ENCODE measurements at places on chromosomes 3 and 15. TPM values are rescaled to one million over a fixed set of nuclear protein-coding genes. Genes with fewer than 3 reads are reported as not detected.

GRCh38 chr3:140823106-140823505 is 118.5 kb upstream of the SLC25A36 start:
- no peak for DNase-seq

- no peak for DNase-seq
Measured at GRCh38 chr15:92724144-92724543, 68.6 kb upstream of the FAM174B start.

GRCh38 chr3:195227871-195228270 is 43.1 kb downstream of the XXYLT1 start:
- DNase-seq: no peak

GRCh38 chr3:168061332-168061996 is 34.3 kb downstream of the GOLIM4 start:
- DNase-seq: no peak

DNA sequence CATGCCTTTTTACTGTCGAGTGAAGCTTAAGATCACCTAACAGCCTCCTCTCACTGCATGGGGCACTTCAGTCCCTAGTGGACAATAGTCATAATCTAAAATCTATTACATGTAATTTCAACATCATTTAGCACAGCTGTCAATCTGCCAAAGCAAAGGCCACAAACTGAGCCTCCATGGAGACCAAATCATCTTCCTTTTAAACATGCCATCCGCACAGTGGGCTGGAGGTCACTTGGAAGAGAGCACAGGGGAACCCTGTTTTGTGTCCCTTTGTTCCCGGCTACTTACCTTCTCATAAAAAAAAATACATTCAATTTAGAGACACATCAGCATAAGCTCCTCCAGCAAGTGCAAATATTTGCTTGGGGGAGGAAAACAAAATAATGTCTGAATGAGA is 167.3 kb downstream of the SQOR start:
- DNase-seq: no peak

GRCh38 chr15:88231909-88232644 is 24.5 kb downstream of the NTRK3 start:
- no peak for DNase-seq

- peak; percentile 79 for DNase-seq
Measured at GRCh38 chr3:152471814-152472671, 203.3 kb downstream of the MBNL1 start.

GRCh38 chr3:141326123-141326522 is 42.2 kb upstream of the ZBTB38 start:
- DNase-seq: no peak

DNA sequence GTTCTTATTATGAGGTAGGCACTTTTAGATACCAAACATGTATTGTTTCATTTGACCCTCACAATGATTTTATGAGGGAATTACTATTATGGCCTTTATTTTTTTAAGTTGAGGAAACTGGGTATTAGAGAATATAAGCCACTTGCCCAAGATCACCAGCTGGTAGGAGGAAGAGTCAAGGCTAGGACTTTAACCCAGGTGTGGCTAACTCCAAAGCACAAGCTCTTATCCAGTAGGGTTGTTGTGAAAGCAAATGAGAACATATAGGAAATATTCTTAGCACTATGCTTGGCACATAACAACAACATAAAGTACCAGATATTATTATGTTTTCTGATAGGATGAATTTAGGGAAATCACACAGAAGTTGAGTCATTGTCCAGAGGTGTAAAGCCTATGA is 7.9 kb downstream of the BTLA start:
- no peak for DNase-seq

DNA sequence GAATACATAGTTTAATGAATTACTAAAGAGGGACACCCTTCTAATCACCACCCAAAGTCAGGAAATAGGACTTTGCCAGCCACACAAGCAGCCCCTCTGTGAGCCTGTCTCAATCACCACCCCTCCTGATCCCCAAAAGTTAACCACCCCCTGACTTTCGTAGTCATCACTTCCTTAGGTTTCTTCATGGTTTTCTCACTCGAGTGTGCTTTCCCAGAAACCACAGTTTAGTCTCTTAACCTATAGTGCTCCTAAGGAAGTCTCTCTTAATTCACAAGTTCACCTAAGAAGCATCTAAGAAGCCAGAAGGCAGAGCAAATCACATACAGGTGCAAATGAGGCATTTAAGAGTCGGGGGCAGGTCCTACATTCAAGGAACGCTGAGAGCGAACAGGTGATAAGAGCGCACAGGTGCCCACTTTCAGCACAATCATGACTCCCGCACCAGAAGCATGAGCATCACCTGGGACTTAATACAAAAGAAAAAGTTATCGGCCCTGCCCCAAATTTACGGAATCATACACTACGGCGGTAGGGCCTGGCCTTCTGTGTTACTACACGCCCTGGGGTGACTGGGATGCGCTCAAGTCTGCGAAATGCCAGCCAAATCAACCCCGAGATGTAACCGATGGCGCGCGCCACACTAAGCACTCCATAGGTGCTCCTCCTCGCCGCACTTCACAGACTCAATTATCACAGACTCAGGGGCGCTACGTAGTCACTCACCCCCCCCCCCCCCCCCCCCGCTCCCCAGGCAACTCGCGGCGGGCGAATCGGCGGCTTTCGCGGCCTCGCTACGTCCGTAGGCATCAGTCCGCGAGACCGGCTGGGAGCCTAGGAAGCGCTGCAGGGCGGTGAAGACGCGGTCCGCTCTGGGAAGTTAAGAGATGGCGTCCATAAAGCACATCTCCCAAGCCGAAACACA is 815 bp downstream of the ULK4 start:
- peak; percentile 79 for DNase-seq

DNA sequence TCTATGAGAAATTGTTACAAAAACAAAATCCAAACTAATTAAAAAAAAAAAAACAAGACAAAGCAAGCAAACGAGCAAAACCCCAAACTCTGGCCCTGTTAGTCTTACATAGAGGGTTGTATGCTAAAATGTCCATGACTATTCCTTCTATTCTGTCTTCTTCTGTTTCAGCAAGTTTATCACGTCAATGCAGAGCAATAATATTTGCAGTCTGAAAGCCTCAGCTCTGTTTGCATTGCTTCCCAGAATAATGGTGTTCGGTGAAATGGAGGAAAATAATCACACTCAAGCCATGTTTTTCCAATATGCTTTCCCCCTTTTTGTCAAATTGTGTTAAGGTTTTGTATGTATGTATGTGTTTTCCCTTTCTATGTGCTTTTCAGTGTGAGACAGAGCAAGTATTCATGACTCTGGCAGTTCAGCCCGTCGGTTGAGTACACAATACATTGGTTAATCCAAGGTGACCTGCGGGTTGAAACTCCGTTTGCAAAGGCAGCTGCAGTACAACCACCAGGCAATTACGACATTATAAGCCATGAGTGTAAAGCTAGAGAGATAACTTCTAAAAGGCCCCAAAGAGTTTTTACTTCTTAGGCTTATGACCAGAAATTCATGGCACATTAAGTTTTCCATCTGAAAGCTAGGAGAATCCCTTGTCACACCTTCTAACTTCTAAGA is 34.9 kb upstream of the MAGI1 start:
- DNase-seq: no peak

DNA sequence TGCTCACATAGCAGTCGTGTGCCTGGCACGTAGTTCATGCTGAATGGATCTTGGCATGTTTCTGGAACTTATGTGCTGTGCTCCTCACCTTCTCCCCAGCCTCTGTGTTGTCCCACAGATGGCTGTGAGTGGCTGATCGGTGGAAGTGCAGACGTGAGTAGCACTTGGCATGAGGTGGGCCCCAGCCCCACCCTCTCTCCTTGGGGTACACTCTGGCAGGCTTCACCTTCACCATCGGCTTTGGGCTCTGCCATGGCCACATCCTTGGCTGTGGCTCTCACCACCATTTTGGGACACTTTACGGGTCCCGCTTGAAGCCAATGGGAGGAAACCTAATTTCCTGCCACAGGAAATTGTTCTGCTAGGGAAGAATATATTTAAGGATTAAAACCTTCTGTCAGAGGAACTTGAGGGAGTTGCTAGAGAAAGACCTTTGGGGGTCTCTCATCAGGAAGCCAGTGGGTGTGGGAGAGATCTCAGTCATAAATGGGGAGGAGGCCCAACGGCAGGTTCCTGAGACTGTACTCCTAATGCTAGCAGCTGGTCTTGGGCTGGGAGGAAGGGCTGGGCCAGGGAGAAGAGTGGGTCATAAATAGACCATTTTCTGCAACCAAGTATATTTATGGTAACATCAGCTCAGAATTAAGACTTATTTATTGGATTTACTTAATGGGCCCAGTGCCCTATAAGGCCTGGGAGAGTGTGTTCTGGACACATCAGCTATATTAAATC is 92.3 kb downstream of the SMAD3 start:
- DNase-seq: no peak

GRCh38 chr15:40094156-40094555 is 14.5 kb downstream of the BMF start:
- DNase-seq: no peak

DNA sequence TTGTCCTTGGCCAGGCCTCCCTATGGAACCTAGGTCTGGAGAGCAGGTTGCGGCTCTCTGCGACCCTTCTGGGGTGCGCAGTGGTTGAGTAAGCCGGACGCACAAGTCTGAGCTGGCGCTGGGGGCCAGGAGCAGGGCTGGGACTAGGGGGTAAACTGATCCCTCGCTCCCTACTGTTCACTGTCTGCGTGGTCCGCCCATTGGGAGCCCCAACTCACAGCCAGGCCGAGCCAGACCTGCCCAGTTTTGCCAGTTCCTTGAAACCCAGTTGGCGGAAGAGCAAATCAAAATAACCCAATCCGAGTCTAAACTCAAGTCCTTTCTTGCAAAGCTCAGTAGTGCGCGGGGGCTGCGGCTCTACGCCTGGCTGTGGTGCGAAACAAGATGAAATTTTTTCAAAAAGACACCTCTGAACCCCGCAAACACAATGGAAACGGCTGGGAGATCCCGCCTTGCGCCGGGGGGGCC is 17.5 kb downstream of the RGMA start:
- no peak for DNase-seq

- no peak for DNase-seq
Measured at GRCh38 chr3:159185443-159186050, 383.7 kb downstream of the MFSD1 start.

- DNase-seq: no peak
Measured at GRCh38 chr3:122563717-122564025, 429 bp downstream of the PARP9 start.

- no peak for DNase-seq
Measured at GRCh38 chr3:20842594-20843436, 656.8 kb upstream of the SGO1 start.

GRCh38 chr3:112448939-112449338 is 50.3 kb downstream of the BTLA start:
- no peak for DNase-seq

DNA sequence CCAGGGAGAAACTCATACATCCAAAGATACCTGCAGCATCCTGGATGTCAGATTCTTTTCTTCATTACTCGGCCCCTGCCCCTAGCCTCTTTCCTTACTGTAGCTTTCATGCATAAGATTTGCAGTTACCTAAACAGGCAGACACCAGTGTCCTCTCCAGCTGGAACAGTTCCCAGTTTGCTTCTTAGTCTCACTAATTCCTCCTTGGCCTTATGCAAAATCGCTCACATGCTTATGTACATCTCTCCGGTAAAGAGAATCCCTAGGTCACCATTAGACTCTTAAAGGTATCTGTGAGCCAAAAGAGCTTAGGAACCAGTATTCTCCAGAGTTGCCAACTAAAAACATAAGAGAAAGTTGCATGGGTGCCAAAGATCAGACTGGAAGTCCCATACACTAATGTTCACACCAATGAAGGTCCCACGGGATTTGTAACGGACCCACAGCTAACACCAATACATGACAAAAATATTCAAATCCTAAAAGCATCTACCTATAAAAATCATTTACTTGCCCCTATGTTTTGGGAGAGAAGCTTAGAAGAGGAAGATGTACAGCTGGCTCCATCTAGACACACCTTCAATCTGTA is 66.6 kb downstream of the CBLB start:
- no peak for DNase-seq

- peak; percentile 94 for DNase-seq
Measured at GRCh38 chr3:186239321-186239720, 122.7 kb downstream of the DGKG start.

- DNase-seq: no peak
Measured at GRCh38 chr3:171307046-171307585, 153.1 kb downstream of the TNIK start.

MME gene
- total RNA-seq: 76.7 TPM

OR5H6 gene
- not detected for total RNA-seq

RETNLB gene
- total RNA-seq: not detected

TMEM87A gene
- 38.8 TPM for total RNA-seq

VGLL3 gene
- 7.3 TPM for total RNA-seq

GOLGA8M gene
- not detected for total RNA-seq

SLC26A6 gene
- 96.4 TPM for total RNA-seq

IL16 gene
- total RNA-seq: not detected

TLR9 gene
- not detected for total RNA-seq

MAPKBP1 gene
- 10.2 TPM for total RNA-seq

ADPRH gene
- 3.4 TPM for total RNA-seq

LDHAL6B gene
- total RNA-seq: not detected

CCDC33 gene
- total RNA-seq: 2.6 TPM

Data from GM23338 (cell line).